ELR (cell line): ENCODE measurements at places on chromosomes 3 and 15.

DNA sequence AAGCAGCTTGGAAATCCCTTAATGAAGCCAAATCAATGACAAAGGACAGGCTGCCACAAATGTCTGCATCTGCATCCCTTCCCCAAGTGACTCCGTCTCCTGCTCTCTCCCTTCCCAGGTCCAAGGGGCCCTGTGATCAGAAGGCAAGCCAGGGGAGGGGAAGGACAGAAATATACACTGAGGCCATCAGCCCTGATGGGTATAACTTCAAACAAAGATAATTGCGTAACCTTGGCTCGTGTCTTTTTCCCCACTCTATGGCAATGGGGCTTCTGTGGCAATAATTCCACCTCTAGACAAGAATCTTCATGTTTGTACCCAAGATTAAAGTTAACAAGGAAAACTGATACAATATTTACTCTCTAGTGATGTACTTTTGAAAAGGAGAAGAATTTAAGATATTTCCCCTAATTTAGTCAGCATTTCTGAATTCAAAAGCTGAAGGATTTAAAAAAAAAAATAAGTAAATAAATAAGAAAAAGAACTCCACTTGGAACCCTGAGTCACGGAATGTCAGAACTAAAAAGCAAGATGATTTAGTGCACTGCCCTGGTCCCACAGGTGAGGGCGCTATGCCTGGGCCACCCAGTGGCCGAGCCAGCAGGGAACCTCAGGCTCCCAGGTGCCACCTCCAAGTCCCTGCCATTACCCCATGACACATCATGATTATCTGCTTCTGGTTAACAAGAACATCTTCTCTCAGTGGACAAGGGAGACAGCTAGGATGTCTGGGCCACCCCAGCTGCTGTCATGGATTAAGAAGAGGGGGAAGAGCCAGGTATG, 154.5 kb downstream of the STT3B start:
- DNase-seq = no peak

DNA sequence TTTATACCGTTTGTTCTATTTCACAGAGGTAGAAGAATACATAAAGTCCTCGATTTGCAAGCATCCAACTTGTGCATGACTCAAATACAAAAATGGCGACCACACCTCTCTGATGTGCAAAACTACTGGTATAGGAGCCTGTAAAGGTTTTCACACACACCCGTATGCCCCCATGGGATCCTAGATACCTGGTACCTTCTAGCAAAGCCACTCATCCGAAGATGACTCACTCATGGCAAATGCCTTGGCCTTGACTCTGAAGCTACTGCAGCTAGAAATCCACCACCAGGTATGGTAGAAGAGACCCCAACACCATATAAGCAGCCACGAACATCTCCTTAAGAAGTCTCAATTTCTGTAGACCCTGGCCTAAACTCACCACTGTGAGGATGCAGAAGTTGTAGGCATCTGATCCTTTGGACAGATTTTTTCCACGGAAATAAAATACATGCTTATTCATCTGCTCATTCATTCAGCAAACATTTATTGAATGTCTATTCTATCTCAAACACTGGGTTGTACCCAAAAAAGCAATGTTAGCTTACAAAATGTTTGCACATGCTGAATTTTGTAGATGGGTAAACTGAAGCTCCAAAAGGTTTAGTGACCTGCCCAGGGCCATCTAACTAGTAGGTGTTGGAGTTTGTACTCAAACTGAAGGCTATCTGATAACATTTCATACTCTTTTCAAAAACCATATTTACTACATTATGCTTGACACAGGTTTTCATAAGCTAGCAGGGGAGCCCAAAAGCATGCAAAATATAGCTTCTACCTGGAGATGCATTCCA, 158.8 kb downstream of the RORA start:
- DNase-seq = no peak

- no peak for DNase-seq
Observed at GRCh38 chr3:127078626-127079025, 95.7 kb downstream of the PLXNA1 start.

GRCh38 chr15:69290346-69291164, 8.2 kb upstream of the PAQR5 start:
- DNase-seq = no peak

GRCh38 chr15:27806396-27806795, 292.7 kb downstream of the OCA2 start:
- no peak for DNase-seq

DNA sequence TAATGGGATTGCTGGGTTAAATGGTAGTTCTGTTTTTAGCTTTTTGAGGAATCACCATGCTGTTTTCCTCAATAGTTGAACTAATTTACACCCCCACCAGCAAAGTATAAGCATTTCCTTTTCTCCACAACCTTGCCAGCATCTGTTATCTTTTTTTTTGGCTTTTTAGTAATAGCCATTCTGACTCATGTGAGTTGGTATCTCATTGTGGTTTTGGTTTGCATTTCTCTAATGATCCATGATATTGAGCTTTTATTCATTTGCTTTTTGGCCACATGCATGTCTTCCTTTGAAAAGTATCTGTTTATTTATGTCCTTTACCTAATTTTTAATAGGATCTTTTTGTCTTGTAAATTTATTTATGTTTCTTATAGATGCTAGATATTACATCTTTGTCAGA, 288.2 kb downstream of the EPHA6 start:
- DNase-seq = no peak
